Stimulated activated CD4-positive, alpha-beta T cell treated with anti-CD3 and anti-CD28 coated beads, Interleukin-4, amount 100 ng/mL, for 48 hours (primary cell): ENCODE measurements at places on chromosomes 3 and 15.

- no peak for DNase-seq
These were observed 436 bp upstream of the SLC9A9 start for GRCh38 chr3:143848704-143849103.

DNA sequence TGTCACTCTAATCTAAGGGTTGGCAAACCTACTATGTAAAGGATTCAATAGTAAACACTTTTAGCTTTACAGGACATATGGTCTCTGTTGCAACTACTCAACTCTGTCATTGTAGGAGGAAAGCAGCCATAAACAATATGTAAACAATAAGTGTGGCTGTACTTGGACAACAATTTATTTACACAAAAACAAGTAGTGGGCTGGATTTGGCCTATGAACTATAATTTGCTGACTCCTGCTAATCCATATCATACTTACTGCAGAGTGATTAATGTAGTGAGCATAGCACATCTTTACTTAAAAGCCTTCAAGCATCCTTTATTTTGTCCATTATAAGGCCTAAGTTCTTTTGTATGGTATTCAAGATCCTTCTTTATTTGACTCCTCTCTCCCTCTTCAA is 441.9 kb downstream of the ZIC1 start:
- DNase-seq, result no peak

DNA sequence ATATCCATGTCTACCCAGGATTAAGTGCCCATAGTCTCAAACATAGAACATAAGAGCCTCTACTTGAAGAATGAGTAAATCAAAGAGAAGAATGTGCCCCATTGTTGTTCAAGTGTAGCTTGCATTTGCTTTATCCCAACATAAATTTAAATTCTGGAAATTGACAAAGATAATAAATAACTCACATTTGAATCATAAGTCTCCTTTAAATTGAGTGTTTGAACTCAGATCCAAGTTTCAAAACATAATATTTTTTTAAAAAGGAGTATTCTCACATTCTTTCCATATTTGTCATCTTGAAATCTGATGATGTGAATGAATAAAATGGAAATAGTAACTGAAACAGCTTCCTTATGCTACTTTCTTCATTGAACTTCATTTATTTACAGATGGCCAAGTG is 135.2 kb downstream of the MECOM start:
- no peak for DNase-seq

DNA sequence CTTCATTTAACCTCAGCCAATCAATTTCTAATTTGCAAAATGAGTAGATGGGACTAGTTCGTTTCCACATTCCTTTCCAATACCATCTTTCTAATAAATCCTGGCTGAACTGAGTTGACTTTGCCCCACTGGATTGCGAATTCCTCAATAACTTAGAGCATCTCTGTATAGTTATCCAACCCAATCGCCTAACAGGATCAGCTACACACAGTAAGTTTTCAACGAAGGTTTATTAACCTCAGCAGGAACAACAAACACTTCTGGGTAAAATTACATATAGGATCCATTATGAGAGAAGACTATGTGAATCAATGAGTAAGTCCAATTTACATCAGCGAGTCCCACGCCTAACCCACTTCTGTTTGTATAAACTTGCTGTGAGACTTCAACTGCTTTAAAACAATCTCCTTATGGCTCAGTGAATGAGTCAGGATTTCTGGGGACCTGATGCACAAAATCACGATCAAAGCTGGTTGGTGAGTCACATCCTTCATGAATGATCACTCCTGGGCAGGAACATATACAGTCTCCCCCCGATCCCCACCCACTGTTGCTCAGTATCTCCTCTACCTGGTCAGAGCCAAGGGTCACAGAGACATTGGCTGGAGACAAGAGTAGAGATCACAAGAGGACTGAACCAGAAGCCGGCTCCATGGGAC is 142.8 kb downstream of the EDEM1 start:
- DNase-seq, result peak; percentile 28

DNA sequence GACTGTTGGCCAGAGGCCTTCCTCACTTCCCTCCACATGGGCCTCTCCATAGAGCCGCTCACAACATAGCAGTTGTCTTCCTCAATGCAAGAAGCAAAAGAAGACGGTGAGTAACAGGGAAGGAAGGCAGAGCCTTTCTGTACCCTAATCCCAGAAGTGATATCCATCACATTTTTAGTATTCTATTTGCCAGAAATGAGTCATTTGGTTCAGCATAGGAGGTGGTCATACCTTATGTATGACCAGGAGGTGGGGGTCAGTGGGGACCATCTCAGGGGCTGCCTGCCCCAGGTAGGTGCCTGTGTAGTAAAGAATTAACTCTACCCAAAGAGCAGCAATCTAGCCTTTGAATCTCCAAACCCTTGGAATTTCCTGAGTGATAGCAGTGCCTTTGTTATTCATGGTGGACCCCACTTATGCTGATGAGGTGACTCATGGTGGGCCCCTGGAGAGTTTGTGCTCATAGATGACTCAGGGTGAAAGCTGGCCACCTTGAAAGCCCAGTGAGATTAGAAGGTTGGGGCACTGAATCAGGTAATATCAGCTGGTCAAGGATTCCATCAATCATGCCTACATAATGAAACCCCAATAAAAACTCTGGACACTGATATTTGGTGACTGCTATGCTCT is 323.9 kb upstream of the IGF1R start:
- no peak for DNase-seq

DNA sequence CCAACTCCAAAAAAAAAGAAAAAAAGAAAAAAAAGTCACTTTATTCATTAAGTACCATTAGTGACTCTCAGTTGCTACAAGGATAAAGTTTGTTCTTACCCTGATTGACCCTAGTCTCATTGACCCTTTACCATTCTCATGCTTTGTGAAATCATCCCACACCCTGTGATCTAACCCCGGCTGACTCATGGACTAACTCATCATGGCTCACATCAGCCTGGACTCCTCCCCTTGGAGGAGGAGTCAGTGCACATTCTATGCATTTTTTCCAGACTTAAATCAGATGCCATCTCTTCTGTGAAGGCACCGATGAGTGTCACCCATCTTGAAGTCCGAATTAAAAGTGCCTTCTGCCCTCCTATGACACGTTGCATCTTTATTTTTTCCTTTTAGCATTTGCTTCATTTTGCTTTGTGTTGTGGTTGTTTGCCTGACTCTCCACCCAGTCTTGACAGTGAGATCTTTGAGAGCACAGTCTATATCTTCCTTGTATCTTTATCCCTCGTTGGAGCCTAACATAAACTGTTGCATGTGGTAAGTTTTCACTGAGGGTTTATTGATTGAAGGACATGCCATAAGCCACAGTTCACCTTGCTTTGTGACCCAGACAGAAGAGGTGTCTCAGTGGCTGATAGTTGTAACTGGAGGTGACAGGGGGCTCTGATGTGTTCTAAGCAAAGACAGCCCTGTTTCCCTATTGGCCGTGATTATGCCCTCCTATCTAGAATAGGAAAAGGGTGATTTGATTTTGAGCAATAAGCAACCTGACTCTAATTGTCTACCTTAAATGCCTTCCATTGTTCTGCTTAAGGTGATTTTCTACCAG is 72.1 kb downstream of the IL1RAP start:
- DNase-seq, result peak; percentile 49

- DNase-seq, result no peak
These were observed 660 bp upstream of the BCL2L10 start for GRCh38 chr15:52113235-52113634.

GRCh38 chr3:187618722-187619121 is 51.5 kb downstream of the SST start:
- no peak for DNase-seq

DNA sequence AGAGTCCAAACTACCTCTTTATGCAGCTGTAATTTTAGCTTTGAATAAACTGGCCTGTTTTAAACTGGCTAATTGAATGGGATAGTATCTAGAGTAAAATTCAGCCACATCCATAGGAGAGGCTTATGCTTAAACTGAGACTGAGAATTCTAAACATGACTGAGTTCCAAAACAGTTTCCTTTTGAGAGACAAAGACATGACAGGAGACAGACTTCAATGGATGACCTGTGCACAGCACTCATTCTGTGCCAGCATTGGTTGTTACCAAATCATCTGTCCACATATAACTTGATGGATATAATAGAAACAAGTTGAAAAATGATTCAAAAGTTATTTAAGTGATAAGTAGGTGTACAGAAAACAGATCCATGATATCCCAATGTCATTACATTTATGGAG is 20.9 kb downstream of the IL12A start:
- no peak for DNase-seq

DNA sequence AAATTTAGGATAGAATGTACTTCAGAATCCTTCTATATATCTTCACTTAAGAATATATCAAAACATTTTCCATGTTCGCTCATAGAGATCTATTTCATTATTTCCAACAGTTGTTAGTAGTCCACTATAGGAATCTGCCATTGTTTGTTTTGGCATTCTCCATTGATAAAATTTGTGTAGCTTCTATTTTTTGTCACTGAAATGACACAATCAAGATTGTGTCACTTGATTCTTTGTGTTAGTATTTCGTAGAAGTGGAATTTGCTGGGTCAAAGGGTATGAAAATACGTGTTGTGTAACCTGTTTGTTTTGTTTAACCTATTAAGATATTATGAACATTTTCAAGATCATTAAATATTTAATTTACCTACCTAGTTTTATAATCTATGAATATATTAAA is 15.9 kb upstream of the GPR156 start:
- DNase-seq, result no peak

- DNase-seq, result no peak
These were observed 24.2 kb downstream of the PPM1L start for GRCh38 chr3:160780245-160780644.

DNA sequence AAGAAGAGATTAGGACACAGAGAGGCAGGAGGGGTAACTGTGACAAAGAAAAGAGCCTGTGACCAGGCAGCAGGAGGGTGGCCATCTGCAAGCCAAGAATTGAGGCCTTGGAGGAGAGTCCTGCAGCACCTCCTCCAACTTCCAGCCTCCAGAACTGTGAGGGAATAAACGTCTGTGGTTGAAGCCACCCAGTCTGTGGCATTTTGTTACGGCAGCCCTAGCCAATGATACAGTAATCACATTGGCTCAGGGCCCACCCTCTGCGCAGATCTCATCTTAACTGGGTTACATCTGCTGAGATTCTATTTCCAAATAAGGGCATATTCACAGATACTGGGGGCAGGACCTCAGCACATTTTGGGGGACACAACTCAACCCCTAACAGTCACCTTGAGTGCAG is 11.3 kb downstream of the SELENOS start:
- no peak for DNase-seq

- no peak for DNase-seq
These were observed 733.6 kb upstream of the GBE1 start for GRCh38 chr3:82494977-82495489.

DNA sequence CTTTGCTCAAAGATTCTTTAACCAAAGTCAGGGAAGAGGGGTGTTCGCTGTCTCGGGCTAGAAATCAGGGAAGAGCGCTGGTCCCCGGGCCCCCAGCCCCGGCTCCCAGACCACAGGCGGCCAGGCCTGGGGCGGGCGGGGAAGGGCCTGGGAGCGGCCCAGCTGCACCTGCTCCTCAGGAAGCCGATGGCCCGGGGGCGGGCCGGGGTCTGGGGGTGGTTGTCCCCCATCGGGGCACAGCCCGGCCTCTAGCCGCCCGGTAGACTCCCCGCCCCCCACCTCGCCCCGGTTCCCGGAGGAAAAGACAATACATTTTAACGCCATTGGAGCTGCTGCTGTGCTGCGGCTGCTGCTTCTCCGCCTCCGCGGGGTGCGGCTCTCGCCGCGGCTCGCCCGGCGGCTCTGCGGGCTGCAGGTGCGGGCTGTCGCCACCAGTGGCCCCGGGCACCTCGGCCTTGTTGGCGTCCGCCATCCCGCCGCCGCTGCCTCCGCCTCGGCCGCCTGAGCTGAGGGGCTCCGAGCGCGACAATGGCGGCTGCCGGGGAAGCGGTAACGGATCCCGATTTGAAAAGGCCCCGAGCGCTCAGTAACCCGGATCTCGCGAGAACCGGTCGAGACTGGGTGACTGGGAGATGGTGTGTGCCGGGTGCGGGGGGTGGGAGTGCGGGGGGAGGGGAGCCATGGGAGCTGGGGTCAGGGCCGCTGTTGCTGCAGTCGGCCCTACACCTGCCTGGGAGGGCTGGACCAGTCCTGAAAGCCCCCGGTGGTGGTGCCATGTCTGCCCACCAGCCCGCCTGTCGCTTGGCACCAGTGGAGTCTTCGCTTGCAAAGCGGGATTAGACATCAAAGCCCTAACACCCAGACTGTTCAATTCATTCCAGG is at the start of gene MYEF2:
Gene MYEF2, minus strand, starts transcription at position 530 of the 882 bp plus-strand sequence. Its CDS starts 58 bp downstream, at position 472.
- peak; percentile 66 for DNase-seq

DNA sequence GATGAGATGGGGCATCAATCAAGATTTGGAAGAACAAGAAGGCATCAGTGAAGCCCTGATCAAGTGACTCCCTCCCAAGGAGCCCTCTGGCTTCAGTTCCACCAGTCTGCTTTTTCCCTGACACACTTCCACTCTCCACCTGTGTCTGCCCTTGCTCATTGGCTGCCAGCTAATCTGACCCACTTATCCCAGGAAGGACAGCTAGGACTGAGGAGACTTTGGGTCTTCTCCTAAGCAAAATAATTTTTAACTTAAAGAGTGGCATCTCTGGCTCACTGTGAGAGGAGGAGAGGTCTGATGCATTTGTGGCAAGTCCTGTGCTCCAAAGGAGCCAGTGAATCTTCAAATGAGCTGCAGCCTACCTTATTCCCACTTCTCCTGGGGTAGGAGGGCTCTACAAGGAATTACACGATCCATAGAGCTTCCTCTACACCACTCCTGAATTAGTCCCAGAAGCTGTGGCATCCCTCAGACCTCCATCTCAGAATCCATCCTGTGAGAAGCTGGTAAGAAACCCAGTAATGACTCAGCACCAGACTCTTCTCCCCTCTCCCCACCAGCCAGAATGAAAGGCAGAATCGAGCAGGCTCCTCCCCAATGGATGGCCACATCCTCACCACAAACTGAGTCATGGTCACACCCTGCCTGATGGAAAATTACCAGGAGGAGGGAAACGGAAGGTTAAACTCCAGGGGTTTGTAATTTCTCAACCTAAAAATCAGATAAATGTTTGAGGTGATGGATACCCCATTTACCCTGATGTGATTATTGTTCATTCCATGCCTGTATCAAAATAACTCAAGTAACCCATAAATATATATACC is 6.3 kb upstream of the PKM start:
- peak; percentile 78 for DNase-seq

GRCh38 chr3:69531576-69532546 is 146.0 kb upstream of the FRMD4B start:
- DNase-seq, result no peak
